ENCODE measurements at places on chromosomes 5 and 9. TPM values are rescaled to one million over a fixed set of nuclear protein-coding genes. Genes with fewer than 3 reads are reported as not detected.
A peak's percentile ranks its signal among the peaks of the same experiment; 100 is the strongest.

Gene PCDHB6
- total RNA-seq = 0.39 TPM

Gene IFNE
- not detected for total RNA-seq

Gene ANKRD20A1
- total RNA-seq = 0.89 TPM

Gene SLC34A1
- total RNA-seq = not detected

Gene SMAD5
- 68.0 TPM for total RNA-seq

Gene DMRTA1
- total RNA-seq = 0.79 TPM

Gene DNAJC25
- total RNA-seq = 6.6 TPM

Gene CYSRT1
- total RNA-seq = 1.4 TPM

Gene RNF180
- total RNA-seq = 4.6 TPM

Gene AFAP1L1
- total RNA-seq = 20.8 TPM

GRCh38 chr5:33184367-33184766 is 256.4 kb upstream of the TARS1 start:
- no peak for DNase-seq

GRCh38 chr5:4614088-4614487 is 526.0 kb upstream of the ADAMTS16 start:
- DNase-seq = no peak

GRCh38 chr5:171131497-171131896 is 177.6 kb upstream of the TLX3 start:
- DNase-seq = no peak

DNA sequence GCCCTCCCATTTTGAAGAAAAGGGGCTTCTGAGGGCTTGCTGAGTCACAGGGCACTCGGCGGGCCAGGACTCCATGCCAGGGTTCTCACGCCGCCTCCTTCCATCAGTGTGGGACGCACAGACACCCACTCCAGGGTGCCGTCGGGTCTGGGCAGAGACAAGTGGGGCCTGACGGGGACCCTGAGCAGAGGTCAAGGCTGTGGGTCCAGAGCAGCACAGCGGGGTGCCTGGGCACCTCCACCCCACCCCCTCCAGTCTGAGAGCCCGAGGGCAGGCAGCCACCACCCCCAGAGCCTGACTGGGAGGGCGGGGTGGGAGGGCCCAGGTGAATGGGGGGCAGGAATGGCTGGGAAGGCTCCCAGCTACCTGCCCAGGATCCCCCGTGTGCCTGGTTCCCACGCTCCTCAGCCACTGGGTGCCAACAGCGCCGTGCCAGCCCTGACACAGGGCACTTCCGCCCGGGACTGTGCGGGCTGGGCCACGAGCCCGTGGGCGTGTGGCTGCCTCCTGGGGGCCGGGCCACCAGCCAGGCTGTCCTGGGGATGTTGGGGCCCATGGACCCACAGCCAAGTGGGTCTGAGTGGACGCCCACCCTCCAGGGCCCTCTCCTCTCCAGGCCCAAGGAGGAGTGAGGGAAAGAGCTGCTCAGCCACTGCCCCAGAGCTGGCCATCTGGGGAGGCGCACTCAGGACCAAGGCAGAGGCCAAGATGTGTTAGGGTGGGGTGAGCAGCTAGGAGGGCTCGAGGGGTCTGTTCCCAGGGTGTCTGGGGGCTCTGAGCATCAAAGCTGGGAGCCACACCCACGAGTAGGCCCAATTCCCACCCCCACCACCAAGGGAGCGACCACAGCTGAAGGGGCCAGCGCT is 10.1 kb upstream of the NRARP start:
- no peak for DNase-seq

DNA sequence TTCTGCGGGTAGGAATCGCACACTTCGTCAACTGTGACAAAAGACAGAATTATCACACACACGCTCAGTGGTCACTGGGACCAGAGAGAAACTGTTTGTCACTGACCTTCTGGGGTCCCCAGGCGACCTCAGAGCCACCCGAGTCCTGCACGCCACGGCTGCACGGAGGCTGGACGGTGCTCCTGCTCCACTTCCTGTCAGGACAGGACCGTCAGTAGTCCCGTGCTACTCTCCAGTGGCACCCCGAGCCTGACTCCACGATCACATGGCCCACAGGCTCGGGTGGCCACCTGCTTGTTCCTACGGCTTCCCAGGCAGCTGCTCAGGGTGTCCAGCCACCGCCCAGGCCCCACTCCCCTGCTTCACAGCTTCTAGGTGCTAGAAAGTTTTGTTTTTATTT is 17.9 kb downstream of the MRNIP start:
- no peak for DNase-seq

- no peak for DNase-seq
Measured at GRCh38 chr9:120689860-120690259, 24.4 kb downstream of the MEGF9 start.

DNA sequence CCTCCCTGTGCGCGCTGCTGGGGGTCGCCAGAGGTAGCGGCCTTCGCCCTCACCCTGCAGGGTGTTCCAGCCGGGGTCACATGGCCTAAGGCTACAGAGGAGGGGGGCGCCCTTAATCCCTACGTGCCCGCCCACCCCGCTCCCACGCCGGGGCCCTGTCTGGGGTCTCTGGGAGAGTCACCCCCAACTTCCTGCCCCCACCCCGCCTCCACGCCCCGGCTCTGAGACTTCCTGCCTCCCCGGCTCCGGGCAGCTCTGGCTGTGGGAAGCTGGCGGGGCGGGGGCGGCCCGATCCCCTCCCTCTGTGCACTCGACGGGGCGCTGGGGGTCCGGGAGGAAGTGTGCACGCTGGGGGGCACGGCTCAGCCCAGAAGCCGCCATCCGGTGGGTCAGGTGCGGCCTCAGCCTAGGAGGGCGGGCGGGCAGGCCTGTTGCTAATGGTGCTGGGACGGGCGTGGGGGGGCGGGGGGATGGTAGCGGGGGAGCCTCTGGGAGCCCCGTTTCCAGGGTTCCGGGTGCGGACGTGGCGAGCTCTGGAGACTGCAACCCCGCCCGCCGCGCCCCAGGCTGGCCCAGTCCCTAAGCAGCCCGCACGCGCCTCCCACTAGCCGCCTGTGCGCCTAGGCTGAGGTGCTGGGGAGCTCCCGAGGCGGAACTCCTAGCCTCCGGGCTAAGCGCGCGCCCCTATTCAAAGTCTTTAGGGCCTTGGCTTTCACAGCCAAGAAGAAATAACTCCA is 61.6 kb downstream of the CXXC5 start:
- DNase-seq = peak; percentile 44

DNA sequence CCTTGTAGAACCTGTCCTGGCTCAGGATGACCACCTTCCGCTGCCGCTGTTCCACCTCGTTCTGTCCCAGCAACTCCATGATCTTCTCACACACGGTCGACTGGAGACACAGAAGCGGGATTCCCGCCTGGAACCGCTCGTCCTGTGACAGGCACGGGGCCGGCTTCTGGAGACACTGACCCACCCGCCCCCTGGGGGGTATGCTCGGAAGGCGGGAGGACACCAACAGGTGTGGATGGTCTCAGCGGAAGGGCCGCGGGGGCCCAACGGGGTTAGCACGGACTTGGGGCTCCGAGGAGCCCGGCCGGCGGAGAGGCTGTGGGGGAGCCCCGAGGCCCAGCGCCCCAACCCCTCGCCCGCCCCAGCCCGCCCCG is 530 bp downstream of the UCK1 start:
- no peak for DNase-seq

DNA sequence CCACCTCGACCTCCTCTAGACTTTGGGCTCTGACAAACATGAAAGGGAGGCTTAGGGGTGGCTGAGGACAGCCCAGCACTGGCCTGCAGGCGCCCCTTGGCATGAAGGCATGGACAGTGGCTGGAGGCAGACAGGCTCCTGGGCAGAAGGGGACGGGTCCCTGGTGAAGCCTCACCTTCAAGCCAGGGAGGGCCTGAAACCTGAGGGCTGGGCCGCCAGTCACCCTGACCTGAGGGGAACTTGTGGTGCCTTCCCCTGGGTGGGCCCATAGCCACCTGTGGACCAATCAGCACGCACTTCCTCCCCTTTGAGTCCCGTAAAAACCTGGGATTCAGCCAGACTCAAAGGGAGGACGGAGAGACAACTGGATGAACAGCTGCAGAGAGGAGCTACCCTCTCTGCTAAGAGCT is 90.4 kb upstream of the PUM3 start:
- DNase-seq = no peak

DNA sequence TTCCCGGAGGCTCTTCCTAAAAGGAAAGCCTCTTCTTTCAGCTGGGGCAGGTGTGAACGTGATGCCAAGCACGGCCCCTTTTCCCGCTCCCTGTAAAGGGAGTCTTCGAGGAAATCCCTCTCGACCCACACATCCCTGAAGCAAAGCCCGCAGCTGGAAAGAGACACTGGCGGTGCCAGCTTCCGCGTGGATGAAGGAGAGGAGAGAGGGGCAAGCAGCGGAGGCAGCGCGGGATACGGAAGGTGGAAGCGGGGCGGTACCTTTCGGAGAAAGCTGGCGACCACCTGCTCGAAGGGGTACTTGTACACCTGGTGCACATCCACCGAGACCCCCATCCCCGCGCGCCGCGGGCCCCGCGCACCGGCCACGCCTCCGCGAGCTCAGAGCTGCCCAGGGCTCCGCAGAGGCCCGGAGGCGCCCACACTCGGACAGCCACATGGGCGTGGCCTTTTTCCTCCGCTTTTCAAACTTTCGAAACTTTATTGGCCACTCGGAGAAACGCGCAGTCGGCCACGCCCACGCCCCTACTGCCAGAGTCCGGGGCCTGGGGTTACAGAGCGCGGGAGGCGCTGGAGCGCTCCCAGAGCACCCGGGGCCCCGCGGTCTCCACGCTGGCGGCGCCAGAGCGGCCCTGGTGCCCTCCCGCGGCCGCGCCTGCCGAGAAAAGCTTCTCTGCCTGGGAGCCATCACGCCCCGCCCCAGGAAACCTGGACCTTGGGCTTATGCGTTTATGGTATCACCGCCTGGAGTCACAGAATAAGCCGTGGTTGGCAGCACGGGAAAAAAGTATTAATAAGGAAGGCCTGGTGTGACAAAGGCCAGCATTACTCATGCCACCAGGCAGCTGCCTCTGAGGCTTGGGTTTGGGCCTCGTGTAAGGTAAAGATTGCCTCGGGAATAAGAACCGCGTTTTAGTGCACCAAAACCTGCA is at the start of gene PRELID2:
Gene PRELID2, minus strand, starts transcription at position 426 of the 931 bp plus-strand sequence. Its CDS starts 91 bp downstream, at position 335.
- DNase-seq = peak; percentile 66

DNA sequence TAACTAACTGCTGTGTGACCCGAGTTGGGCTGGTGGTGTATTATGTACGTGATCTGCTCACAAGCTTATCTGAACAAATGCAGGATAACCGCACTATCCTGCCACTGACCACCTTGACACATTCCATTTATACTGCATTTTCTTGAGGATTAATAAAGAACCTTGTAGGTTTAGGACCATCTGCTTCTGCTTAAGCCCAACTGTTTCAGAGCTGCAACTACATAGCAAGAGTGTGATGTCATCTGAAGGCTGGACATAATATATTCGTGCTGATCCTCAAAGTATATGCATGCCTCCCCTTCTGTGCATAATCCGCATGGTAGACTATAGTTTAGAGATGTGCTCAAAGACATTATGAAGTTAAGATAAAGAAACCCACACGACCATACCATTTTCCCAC is 435.9 kb downstream of the BNC2 start:
- DNase-seq = peak; percentile 5

DNA sequence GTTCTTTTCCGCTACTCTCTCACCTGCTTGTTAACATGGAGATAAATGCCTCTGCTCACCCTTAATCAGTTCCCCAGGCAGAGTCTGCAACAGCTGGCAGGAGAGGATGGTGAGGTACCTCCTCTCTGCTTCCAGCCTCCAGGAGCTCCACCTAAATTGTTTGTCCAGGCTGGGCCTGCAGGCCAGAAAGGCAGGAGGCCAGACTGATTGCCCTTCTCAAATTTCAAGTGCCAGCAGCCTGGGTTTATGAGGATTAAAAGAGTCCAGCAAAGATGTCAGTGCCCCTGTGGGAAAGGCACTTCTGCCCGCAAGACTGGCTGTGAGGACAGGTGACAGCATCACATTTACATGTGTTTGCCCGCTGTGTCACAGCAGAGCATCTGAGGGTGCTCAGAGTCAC is 19.8 kb downstream of the CORO2A start:
- no peak for DNase-seq

DNA sequence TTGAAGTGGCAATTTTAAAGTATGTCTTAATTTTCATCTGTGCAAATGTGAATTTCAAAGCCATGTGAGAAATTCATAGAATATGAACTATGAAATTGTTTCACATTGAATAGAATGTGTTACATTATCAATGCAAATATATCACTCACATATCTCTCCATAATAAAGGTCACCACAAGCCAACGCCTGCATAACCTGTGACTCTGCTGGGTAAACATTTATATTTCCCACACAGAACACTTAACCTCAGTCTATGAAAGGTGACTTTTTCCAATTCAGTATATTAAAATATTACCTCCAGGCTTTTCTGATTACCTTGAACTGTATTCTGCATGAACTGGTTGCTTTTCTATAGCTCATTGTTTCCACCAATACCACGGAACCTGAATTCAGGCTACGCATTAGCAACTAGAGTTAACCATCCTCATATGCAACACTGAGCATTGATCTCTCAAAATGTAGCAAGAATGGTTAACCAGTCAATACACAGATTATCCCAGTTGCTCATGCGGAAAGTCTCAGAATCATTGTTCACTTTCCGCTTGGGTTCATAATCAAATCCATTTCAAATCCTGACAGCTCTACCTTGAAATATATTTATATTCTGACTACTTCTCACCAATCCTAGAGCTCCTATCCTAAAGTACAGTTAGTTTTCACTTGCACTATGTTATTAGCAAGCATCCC is 126.6 kb upstream of the TYRP1 start:
- no peak for DNase-seq

- DNase-seq = no peak
Measured at GRCh38 chr9:128540634-128541360, 11.6 kb upstream of the SPTAN1 start.

- DNase-seq = no peak
Measured at GRCh38 chr5:127096328-127096993, 23.2 kb upstream of the C5orf63 start.

DNA sequence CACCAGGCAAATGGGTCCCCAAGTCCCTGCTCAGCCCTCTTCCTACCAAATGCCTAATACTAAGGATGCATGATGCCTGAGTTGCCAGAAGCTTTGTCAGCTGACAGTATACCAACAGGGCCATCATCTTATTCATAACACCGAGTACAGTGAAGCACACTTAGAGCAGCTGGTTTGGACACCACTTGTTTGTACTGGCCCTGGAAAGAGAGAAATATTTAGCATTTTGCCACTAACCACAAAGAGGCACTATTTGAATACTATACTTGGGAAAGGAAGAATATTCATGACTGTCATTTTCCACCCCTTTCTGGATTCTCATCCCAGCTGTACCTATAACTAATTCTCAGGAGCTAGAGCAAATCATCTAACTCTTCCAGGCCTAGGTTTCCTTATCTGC is 364.4 kb upstream of the KIF2A start:
- DNase-seq = no peak

DNA sequence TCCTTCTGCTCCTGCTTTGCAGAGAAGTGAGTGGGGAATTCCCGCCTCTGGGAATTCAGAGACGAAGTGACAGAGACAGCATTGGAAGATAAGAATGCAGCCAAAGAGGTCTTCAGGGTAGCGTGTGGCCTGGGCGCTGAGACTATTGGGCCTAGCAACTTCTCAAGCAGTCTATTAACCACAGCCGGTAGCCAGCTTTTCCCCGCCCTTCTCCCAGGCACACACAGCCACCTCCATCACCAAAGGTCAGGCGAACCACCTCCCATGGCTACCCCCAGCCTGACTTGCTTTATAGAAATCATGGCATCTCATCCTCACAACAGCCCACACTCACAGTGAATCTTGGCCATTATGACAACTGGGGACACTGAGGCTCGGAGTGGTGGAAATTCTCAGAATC is 124.2 kb downstream of the KCNIP1 start:
- no peak for DNase-seq

All from skin of body (tissue), 3 donors.